ENCODE measurements at places on chromosomes 13 and 19.
A peak's percentile ranks its signal among the peaks of the same experiment; 100 is the strongest.

GRCh38 chr19:38842439-38843174 is 7.2 kb downstream of the HNRNPL start:
- DNase-seq = no peak

- no peak for DNase-seq
Observed at GRCh38 chr13:93646245-93646644, 419.6 kb downstream of the GPC6 start.

DNA sequence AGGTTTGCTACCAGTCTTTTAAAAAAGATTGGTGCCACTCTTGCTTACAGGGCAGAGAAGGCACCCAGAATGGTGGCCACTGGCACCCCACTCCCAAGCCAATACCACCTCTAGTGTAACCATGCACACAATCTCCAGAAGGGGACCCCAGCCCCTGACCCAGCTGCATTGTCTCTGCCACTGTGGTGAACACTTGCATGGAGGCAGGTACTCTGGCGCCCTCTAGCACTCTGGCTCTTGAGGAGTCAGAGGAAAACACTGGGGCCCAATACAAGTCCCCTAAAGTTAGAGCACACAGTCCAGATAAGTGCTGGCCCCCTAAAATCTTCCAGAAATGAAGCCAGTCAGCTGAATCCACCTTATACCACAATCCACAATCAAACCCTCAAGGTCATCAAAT is 6.0 kb downstream of the ERVV-1 start:
- DNase-seq = no peak

DNA sequence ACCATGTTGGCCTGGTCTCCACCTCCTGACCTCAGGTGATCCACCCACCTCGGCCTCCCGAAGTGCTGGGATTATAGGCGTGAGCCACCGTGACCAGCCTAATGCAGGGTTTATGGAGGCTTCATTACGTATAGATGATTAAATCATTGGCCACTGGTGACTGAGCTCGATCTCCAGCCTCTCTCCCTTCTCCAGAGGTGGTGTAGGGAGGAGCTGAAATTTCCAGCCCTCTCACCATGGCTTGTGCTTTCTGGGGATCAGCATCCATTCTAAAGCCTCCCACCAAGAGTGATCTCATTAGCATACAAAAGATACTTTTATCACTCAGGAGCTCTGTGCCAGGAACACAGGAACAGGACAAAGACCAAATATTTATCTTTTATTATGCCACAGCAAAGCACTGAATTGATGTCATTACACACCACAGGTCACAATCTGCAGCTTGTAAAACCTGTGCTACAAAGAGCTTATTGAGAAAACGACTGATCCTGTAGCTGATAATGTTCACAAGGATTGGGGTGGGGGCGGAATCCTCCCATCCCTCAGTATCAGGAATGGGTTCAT is 32.4 kb downstream of the RHPN2 start:
- DNase-seq = no peak

DNA sequence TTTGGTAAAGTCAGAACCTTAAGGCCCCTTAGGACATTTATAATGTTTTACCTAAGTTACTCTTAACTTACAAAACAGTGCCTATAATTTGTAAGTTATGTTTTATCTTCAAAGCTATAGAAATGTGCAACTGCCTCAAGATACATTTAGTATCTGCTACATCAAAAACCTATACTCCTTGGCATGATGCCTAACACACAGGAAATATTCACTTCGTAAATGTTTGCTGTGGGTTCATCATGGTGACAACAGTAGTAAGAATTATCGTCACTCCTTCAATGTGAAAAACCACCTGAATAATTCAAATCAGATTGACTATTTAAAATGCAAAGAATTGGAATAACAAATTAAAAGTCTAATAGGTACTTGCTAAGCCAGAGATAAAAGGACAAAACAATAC is 184.1 kb downstream of the DIAPH3 start:
- DNase-seq = no peak

- DNase-seq = peak; percentile 87
Observed at GRCh38 chr19:16285769-16286498, 38.7 kb upstream of the KLF2 start.

GRCh38 chr19:57830071-57830602 is at the start of gene ZNF587B:
Gene ZNF587B (plus strand): TSS chr19:57830299. CDS start chr19:57830529, 230 bp downstream.
- no peak for DNase-seq

DNA sequence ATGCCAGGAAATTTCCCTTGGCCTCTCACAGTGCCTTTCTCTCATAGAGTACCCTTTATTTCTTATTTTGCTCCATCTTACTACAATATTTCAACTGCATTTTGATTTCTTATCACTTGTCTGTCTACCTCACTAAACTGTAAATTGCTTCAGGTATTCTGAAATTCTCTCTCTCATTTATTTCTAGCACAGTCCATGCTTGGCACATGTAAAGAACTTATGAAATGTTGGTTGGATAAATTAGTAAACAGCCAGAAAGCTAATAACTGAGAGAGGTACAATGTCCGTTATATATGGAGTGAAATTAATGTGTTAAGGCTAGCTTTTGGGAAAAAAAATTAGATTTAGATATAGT is 138.3 kb upstream of the RFC3 start:
- no peak for DNase-seq

- peak; percentile 33 for DNase-seq
Observed at GRCh38 chr19:52535771-52536447, 8.4 kb downstream of the ZNF808 start.

DNA sequence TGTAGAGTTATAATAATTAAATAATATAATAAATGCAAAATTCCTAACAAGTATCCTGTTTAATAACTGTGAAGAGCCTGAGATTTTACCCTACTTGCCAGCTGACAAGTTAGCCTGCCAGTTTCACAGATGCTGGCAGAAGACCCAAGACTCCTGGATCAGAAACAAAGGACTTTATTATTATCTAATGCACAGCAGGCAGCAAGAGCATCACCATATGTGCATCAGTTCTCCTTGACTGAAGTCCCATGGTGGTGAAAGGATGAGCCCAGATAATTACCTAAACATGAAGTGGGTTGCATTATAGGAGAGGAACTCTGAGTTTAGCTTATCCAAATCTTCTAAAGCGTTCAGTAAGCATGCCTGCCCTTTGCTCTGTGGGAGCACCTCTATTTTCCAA is 39.1 kb upstream of the MTIF3 start:
- DNase-seq = no peak
